Kasumi-1 (cell line): ENCODE measurements at places on chromosomes 6 and 20.

- DNase-seq: no peak
Measured at GRCh38 chr6:20686142-20686541, 151.9 kb downstream of the CDKAL1 start.

GRCh38 chr6:70150521-70150920, 152.4 kb downstream of the COL9A1 start:
- DNase-seq: no peak

- peak; percentile 44 for DNase-seq
Measured at GRCh38 chr20:1472556-1473245, 6.1 kb upstream of the NSFL1C start.

- no peak for DNase-seq
Measured at GRCh38 chr20:16444057-16444777, 129.0 kb downstream of the KIF16B start.

GRCh38 chr6:170147056-170147787, 143.7 kb downstream of the DLL1 start:
- DNase-seq: no peak
